ENCODE measurements at places on chromosomes 5 and 9.

GRCh38 chr5:39661026-39661779 is 236.4 kb upstream of the DAB2 start:
- DNase-seq: no peak

DNA sequence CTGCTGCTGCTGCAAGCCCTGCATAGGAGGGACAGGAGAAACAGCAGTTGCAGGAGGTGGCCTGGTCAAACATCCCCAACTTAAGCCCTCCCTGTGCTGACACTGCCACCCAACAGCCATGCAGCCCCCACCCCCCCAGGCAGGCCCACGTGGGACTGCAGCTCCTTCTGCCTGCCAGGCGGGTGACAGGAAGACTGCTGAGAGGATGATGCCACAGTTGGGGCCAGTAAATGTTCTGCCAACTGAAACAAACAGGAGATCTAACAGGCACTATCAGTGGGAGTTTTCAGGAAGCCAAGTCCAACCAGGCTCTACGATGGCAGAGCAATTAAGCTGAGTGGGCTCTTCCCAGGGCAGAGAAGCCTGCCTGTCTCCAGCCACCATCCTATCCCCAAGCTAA is 31.1 kb downstream of the DIRAS2 start:
- peak; percentile 89 for DNase-seq

DNA sequence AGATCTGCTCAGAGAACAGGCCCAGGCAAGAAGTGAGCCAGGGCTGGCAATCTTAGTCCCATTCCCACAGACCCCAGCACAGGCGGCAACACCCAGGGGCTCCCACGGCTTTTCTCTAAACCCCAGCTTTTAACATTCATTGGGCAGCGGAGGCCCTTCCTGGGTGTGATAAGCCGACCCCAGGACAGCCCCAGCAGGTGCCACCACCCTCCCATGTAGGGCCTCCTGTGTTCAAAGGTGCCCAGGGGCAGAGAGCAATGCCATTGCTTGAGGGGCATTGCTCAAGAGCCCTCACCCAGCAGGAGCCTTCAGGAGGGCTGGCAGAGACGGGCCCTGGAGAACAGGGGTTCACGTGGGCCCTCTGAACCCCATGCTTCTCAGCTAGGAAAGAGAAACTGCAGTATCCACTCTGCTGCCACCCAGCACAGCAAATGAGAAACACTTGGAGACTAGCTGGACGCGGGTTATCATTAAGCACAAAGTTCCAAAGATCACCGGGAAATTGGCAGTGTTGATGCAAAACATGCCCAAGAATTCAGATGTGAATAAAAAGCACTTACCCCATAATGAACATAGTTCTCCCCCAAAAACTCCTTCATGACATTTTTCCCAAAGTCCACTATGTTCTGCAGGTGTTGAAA is 13.9 kb downstream of the IPPK start:
- no peak for DNase-seq

- no peak for DNase-seq
These were observed 1.2 kb downstream of the USP20 start for GRCh38 chr9:129836311-129837007.

DNA sequence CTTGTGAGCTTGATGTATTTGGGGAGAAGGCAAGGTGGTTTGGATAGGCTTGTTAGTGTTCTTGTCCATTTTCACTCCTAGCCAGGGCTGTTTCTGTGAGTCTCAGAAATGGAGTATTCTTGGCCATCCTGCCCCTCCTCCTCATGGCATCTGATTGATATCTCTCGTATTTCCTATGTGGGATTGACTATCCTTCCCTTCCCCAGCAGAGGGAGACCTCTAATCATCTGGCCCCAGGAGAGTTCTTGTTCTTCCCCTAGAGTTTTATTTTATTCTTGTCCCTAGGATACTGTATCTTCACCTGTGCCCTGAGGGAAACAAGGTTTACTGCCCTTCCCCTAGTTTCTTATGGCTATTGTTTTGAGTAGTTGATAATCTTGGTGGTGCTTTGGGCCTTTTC is 114.4 kb downstream of the VPS13A start:
- DNase-seq: no peak

DNA sequence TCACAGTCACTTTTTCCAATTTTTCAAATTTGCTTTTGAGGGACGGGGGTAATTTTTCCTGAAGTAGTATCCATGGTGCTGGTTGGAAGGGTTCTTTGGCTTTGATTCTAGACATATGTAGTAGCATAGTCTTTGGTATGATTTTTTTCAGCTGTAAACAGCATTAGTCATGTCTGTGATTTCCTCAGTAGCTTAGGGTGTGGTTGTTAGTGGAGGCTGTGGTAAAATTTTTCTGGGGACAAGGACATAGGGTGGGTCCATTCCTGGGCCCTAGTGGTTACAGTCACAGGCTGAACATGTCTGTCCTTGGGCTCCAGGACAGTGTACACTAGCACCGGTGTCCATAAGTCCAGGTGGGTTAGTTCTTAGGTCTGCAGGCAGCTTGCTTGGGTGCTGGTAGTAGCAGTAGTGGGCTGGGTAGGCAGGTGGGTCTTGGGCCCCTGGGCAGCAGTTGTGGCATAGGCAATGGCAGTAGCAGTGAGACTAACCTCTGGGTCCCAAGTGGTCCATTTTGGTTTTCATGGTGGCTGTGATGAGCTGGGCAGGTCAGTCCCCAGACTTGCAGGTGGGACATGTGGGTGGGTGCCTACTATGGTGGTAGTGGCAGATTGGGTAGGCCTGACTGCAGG is 100.0 kb upstream of the CXCL14 start:
- DNase-seq: no peak

GRCh38 chr9:18473652-18474279 is at the start of gene ADAMTSL1:
TSS of gene ADAMTSL1 (plus strand) at chr9:18474153. CDS start at chr9:18474233, 80 bp downstream.
- peak; percentile 34 for DNase-seq

- DNase-seq: no peak
These were observed 233.2 kb upstream of the RFX3 start for GRCh38 chr9:3758816-3759576.

- DNase-seq: no peak
These were observed 2.8 kb downstream of the PRR7 start for GRCh38 chr5:177449140-177450061.

- DNase-seq: no peak
These were observed 96.6 kb downstream of the PJA2 start for GRCh38 chr5:109313127-109313526.

- no peak for DNase-seq
These were observed 9.3 kb downstream of the NINJ1 start for GRCh38 chr9:93124793-93125192.

- no peak for DNase-seq
These were observed 243.3 kb upstream of the ANKRD55 start for GRCh38 chr5:56476487-56476856.

- DNase-seq: no peak
These were observed 19.4 kb downstream of the UBE2QL1 start for GRCh38 chr5:6468104-6468503.

GRCh38 chr9:18638371-18639249 is 164.7 kb downstream of the ADAMTSL1 start:
- no peak for DNase-seq

- no peak for DNase-seq
These were observed 38.3 kb upstream of the KCNV2 start for GRCh38 chr9:2679011-2679410.
